ENCODE measurements at places on chromosomes 6 and 20. TPM values are rescaled to one million over a fixed set of nuclear protein-coding genes. Genes with fewer than 3 reads are reported as not detected.

- no peak for DNase-seq
These were observed 53.5 kb upstream of the BTN3A2 start for GRCh38 chr6:26311385-26312095.

- DNase-seq: no peak
These were observed 26.1 kb downstream of the RRBP1 start for GRCh38 chr20:17655865-17656479.

ADGRB3 gene
- not detected for total RNA-seq

GRCh38 chr20:33172781-33173180, 4.8 kb downstream of the BPIFA2 start:
- no peak for DNase-seq

DNA sequence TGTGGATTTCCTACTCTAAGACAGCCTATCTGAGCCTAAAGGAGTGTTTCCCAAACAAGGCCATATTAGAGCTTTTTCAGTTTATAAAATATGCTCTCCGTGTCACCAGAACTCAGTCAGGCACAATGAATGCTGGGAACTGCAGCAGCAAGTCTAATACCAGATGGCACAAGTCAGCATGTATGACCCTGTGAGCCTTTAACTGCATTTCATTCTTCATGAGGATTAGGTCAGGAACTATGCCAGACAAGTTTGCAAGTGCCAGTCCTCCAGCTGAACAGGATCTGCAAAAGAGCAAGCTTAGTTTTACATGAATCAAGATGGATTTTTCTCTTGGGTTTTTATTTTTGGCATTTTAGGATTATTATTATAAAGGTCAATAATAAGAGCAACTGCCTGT, 66.7 kb upstream of the SAMD5 start:
- no peak for DNase-seq

DNA sequence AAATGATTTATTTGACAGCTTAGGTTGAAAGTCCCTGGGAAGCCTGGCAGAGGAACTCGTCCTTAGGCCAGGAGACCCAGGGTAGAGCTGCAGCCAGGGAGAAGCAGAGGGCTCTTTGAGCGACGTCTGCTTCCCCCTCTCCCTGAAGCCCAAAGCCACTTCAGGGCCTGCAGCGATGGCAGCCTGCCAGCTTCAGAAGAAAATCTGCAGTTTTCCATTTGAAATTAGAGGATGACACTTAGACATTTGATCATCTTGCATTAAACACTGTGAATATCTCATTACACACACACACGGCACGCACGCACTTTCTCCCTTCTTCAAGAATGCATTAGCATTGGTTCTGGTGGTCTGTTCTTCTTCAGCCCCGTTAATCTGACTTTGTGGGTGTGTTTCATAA, 96.5 kb downstream of the PLEKHG1 start:
- no peak for DNase-seq

DNAAF9 gene
- total RNA-seq: 6.5 TPM

- no peak for DNase-seq
These were observed 81.5 kb downstream of the MYLK4 start for GRCh38 chr6:2669067-2669700.

TCF15 gene
- total RNA-seq: not detected

GRCh38 chr20:25571240-25571639, 14.1 kb downstream of the NINL start:
- no peak for DNase-seq

DNA sequence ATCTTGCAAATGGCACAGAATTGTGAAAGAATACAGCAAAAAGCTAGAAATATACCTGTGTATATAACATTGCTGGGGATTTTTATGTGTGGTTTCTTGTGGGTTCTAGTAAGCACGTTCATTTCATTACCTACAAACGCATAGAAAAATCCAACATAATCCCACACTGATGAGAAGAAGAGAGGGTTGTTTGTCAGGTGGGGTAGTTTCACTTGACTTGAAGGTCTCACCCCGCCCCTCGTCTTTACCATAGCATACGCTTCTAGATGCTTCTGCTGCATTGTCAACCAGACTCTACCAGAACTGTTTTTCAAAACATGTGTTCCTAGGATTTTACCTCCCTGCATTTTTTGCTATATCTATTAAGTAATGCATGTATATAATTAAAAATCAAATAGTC, 284.1 kb upstream of the TAB2 start:
- no peak for DNase-seq

DNA sequence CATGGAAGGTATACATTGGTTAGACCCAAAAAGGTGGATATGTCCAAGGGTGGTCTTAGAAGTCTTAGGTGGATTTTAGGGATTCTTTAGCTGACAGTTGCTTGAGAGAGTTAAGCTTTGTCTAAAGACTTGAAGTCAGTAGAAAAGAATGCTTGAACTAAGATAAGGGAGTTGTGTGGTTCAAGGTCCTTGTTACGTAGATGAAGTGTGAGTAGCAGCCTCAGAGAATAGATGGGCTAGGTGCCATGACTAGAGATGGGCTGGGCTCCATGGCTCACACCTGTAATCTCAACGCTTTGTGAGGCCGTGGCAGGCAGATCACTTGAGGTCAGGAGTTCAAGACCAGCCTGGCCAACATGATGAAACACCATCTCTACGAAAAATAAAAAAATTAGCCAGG, 1.7 kb downstream of the SHLD1 start:
- DNase-seq: no peak

DNA sequence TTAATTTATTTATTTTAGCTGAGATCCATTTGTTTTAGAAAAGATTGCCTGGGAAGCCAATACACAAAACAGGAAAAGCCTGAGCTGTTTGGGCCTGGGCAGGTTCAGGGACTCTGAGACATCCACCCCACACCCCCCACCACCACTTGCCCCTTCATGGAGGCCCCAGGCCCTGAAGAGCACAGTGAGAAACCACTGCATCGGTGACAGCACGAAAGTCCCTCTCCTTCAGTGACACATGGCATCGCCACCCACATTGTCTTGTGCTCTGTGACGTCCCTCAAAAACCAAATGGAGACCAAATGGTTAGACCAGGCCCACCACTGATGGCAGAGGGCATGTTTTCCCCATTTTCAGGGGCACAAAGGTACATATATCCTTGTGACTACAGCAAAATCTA, 106.4 kb downstream of the SYNDIG1 start:
- DNase-seq: no peak

- no peak for DNase-seq
These were observed 203.0 kb upstream of the TBX18 start for GRCh38 chr6:84967389-84967788.

DNMT3B gene
- total RNA-seq: 0.34 TPM

DNA sequence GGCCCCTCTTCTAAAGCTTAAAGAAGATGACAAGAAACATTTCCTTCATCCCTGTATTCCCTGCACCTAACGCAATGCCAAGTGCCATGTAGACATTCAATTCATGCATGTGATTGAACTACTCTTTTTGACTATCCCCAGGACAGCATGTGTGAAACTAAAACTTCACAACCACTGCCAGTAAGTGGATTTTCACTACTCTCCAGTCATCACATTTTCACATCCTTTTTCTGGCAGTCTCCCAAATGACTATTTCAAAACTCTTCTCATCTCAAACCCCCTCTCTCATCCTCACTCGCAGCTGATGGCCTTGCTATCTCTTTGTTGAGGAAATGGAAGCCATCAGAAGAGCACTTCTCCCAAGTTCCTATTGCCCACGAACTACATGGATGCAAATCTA, 122.6 kb downstream of the OPRM1 start:
- DNase-seq: no peak

- DNase-seq: no peak
These were observed 12.9 kb downstream of the SLC9A8 start for GRCh38 chr20:49825521-49826033.

- DNase-seq: no peak
These were observed 297.7 kb upstream of the MANEA start for GRCh38 chr6:95279616-95280015.

ELOVL2 gene
- total RNA-seq: not detected

- DNase-seq: no peak
These were observed 8.5 kb upstream of the FABP7 start for GRCh38 chr6:122770835-122771601.

DNA sequence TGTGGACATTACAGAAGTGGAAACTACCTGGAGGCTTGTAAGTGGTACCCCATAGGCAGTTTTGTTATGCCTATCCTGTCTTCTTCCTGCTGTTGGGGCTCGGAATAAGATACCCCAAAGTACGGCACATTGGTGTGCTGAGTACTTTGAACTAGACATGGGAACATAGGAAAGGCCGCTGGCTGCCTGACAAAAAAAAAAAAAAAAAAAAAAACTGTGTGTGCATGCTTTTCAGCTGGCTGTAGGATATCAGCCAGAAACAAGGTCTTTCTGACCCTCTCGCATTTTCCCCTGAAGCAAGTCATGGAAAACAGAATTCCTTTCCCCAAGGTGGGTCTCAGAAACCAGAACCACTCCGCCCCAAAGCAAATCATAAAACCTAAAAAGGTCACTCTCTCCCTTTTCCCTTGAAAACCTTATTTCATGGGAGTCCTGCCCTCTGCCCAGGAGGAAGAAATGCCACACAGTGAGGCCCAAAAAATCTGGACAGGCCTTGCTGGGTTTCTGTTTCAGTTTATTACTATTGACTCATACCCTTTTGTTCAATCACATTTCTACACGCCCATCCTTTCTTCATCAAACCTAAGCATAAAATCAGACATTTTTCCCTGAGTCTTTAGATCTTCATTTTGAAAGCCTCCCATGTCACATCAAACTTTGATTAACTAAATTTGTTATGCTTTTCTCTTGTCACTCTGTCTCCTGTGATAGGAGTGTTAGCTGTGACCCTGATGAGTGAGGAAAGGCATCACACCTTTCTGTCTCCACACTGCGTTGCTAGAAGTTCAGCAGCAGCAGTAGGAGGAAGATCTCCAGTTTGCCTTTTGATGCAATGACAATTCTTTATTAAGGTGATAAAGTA, 17.2 kb downstream of the SLC2A12 start:
- DNase-seq: no peak

All from T-helper 17 cell (primary cell).